ENCODE measurements at places on chromosomes 5 and 9.

- no peak for DNase-seq
Measured at GRCh38 chr5:169433221-169433651, 132.3 kb upstream of the SLIT3 start.

GRCh38 chr5:74446725-74447241, 193.7 kb downstream of the ENC1 start:
- DNase-seq: no peak

DNA sequence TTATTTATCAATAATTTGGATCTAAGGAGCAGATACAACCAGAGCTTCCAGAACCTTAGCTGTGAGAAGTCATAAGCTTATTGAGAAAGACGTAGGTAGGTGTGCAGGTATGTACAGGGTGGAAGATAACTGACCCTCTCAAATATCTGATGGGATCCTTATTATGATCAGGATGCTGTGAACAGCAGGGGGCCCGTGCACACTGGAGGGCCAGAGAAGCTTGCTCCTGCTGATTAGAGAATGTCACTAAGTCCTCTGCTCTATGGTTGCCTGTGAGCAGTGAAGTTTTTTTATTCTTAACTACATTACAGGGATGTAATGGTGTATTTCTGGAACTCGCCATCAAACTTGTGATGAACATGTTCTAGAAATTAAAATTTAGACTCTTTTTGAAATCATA, 108.9 kb upstream of the POU5F2 start:
- DNase-seq: no peak

DNA sequence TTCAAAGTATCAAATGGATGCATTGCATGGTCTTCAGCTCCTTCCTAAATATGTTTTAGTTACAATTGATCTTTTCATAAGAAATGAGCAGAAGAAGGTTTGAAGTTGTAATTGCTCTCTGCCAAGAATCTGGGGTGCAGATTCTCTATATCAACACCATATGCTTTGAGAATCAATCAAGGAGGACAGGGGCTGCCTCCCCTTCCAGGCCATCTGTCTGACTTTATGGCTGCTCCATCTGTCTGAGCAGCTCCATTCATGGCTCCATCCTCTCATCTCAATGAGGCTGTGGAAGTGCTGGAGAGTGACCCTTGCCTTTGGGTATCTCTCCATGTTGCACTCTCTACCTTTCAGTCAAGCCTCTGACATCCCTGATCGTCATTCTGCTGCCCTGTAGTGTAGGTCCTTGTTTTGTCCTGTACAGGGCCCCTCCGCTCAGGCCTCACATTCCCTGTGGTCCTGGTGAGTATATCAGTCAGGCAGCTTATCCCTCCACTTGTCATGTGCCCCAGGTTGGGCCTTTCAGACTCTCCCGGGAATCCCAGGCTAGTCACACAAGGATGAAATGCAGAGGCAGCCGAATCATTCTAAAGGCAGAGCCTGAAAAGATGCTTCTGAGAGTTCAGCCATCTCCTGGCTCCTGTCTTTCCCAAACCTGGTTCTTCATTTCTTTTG, 14.0 kb upstream of the SV2C start:
- no peak for DNase-seq

DNA sequence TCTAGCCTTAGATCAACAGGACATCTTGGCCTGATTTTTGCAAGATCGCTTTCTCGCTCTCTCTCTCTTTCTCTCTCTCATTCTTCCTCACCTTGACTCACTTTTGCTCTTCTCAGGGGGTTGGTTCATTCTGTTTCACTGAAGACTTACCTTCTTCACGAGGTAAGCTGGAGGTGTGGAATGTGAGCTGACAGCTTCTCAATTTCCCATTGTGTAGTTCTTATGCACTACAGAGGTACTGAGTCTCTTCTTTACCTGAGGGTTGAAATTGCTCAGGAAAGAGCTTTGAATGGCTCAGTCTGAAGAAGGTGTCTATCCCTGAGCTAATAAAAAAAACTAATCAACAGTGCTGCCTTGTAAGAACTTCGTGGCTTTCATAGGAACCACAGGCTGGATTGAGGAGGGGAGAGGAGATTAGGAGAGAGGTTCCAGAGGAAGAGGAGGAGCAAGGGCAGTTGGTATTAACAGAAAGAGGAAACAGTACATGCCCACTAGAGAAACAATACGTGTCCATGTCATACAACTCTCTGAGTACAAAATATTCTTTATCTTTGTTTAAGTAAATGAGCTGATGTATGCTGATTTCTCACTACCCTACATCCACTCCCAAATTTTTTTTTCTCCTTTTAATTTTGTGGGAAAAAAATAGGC, 192.2 kb downstream of the TMEM167A start:
- no peak for DNase-seq

- DNase-seq: no peak
Measured at GRCh38 chr5:180330810-180331646, 22.1 kb downstream of the GFPT2 start.

DNA sequence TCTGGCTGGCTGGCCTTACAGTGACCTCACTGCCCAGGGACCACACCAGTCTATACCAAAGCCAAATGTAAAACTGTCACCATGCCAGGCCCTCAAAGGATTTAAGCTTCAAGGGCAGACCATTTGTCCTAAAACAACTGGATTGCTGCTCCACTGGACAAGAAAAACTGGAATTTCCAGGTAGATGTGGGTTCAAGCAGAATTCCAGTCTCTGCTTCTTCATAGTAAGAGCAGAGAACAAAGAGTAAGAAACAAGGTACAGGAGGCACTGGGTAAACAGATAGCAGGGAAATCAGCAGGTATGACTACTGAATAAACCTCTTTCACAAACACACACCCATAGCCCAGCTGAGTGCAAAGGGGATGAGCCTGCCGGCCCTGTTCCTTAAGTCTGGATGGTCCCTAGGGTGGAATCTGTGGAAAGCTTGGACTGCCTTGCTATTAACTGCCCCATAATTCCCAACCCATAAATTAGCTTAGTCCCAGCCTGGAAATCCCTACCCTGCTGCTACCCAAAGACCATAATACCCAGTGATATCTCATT, 5.5 kb downstream of the B4GALT1 start:
- no peak for DNase-seq

GRCh38 chr5:58629271-58630159, 46.6 kb downstream of the RAB3C start:
- DNase-seq: no peak

DNA sequence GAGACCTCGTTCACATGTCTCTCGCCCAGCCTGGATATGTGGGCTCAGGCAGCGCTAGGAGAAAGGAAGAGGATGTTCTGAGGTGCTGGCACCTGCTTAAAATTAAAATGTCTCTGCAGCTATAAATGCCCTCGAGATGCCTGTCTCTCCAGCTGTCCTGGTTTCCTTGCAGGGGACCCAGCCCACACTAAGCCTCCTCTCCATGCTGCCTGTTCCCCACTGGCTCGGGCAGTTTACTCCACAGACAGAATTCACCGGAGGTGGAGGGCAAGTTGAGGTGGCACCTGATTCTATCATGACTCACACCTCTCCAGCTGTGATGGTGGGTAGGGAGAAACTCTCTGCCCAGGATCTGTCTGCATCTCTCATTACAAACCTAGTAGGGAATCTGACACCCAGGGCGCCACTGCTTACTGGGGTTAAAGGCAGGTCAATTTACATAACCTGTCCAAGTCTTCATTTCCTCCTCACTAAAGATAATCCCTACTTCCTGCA, 420.9 kb downstream of the SPOCK1 start:
- DNase-seq: no peak

DNA sequence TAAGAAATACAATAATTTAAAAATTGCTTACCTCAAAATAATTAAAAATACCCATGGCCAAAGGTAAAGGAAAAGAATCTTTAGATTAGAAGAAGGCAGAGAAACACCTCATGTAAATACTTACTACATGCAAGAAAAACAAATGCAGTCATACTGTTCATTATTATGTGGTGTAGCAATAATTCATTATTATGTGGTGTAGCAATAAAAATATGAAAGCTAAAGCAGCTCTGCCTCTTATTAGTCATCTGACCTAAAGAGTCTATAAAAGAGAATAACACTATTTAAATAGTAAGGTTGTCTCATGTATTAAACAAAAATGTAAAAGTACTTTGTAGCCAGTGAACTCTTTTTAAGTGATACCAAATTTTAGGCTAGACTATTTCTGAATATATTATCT, 6.6 kb downstream of the DTWD2 start:
- no peak for DNase-seq

DNA sequence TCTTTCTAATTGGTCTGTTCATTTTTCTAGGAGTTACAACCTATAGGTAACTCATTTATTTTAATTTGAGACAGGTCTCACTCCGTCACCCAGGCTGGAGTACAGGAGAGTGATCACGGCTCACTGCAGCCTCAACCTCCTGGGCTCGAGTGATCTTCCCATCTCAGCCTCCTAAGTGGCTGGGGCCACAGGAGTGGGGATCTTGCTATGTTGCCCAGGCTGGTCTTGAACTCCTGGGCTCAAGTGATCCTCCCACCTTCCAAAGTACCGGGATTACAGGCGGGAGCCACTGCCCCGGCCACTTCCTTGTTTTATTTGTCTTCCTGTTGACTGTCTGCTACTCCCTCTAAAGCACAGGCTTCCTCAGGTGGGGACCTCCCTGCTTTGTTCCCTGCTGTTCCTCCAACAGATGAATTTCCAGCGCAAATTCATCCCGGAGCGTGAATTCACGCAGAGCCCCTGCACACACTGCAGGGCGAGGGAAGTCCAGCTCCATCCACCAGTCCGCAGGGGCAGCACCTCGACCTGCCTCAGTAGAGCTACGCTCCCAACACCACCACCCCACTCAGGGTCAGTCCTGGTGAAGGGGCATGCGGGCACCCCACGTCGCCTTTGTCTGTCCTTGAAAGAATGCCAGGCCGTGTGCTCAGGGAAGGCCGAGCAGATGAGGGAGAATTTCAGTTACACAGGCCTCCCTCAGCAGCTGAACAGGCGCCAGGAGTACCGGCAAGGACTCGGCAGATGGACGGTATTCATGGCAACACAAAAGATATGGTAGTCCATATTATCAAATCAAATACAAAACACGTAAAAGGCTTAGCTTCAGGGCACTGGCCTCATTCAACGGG, 6.3 kb downstream of the QSOX2 start:
- DNase-seq: no peak

DNA sequence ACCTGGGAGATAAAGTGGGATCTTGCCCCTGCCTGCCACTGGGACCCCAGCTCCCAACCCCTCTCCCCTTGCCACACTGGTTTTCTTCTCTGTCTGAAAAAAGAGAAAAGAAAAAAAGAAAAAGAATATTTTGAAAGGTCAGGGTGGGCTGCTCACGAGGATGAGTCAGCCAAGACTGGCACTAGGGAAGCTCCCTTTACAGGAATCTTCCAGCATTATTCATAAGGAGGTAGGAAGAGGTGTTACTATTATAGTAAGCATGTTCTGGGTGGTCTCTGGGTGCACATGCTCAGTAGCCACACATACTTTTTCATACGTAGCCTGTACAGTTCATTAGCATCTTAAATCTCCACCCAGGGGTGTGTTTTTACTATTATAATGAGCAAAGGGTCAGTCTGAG, 46.8 kb upstream of the HAND1 start:
- no peak for DNase-seq

DNA sequence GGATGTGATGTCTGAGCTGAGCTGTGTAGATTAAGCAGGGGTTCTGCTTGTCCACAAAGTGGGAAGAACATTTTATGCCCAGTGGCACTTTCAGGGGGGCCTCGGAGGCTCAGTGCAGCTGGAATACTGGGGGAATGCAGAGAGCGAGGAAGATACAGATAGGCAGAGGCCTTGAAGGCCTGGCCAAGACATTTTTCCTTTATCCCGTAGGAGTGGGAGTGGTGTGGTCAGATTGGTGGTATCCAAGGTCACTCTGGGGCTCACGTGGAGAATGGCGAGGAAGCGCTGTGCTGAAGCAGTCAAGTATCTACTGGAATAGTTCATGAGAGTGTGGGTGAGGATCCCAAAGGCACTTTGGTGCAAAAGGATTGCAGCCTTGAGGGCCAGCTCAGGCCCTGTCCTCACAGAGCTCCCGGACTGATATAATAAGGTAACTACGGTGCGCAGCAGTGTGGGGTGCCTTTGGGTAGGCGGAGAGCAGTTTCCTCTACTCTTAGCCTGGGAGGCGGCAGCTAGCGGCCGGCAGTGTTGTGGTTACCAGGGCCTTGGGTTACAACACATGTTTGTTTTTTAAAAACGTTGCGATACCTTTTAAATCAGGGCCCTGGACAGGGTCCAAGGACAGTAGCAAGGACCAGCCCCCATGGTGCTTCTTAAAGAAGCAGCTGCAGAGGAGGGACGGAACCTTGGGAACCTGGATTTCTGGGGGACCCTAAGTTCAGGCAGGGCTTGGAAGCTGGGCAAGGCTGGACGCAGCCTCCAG, 10.8 kb upstream of the CCDC69 start:
- no peak for DNase-seq

- no peak for DNase-seq
Measured at GRCh38 chr9:115548609-115549260, 430.8 kb upstream of the TNC start.

DNA sequence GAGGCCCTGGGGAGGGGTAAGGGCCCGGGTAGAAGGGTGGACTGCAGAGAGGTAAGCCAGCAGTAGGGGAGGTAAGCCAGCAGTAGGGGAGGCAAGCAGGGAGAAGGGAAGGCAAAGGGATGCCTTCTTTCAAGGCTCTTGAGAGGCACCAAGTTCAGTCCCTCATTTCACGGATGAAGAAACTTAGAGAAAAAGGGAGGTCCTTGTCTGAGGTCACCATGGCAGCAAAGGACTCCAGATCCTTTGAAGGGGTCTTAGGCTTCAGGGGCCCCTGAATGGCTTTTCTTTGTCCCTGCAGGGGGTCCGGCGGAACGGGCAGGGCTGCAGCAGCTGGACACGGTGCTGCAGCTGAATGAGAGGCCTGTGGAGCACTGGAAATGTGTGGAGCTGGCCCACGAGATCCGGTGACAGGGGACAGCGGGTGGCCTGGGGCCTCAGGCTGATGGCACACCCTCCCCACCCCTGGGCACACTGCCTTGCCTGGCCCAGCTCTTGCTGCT, 42.6 kb downstream of the RGS3 start:
- DNase-seq: no peak

GRCh38 chr5:76240336-76240735, 157.2 kb downstream of the SV2C start:
- DNase-seq: no peak

DNA sequence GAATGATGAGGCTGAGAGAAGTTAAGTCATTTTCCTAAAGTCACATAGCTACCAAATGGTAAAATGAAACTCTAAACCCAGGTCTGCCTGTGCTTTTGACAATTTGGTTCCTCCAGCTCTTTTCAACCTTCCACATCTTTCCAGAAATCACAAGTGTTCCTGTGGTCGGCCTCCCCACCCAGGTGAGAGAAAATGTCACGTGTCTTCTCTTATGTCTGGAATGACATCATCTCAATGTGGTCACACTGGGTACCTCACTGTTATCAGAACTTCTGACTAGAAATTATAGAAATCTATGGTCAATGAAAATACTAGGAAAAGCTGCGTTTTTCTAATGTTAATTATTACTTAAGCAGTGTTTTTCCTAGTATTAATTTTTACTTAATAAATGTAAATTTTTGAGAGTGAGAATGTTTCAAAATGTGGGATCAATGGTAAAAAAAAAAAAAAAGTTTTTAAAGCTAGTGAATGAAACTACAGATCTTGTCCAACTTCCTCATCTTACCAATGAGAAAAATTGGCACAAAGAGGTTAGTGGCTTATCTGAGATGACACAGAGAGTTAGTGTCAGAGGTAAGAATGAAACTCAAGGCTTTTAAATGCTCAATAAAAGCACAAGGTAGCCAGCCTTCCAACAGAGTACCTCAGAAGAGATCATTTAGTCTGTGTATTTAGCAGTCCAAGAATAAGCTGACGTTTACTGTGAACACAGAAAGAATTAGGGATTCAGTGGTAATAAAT, 228.7 kb upstream of the NR4A3 start:
- no peak for DNase-seq

All from activated T-cell treated with anti-CD3 and anti-CD28 coated beads for 24 hours (primary cell).